ENCODE measurements at places on chromosomes 7 and 10.
A peak's percentile ranks its signal among the peaks of the same experiment; 100 is the strongest.

DNA sequence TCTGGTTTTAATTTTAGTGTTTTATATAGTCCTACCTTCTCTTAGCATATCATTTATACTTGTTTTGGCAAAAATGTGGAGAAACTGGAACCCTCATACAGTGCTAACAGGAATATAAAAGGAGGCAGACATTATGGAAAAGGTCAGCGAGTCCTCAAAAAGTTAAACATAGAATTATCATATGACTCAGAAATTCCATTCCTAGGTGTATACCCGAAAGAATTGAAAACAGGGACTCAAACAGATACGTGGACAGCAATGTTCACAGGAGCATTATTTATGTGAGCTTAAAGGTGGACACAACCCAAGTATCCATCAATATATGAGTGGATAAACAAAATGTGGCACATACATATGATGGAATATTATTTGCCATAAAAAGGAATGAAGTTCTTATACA, 51.5 kb downstream of the VAX1 start:
- DNase-seq = no peak

DNA sequence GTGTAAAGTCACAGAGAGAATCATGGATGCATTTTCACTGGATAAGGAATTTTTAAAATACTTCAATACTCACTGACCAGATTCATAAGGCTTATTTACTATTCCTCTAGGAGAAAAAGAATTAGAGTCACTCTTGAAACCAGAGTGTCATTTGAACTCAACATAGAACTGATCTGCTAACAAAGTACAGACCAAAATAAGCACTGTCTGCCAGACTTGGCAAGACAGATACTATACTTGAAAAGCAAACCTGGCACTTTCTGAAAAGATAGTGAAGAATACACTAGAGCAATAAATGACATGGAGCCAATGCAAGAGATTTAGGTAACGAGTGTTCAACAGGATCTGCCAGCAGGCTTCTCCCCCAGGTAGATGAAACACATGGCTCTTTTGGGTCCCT, 215.3 kb downstream of the CHCHD3 start:
- no peak for DNase-seq

DNA sequence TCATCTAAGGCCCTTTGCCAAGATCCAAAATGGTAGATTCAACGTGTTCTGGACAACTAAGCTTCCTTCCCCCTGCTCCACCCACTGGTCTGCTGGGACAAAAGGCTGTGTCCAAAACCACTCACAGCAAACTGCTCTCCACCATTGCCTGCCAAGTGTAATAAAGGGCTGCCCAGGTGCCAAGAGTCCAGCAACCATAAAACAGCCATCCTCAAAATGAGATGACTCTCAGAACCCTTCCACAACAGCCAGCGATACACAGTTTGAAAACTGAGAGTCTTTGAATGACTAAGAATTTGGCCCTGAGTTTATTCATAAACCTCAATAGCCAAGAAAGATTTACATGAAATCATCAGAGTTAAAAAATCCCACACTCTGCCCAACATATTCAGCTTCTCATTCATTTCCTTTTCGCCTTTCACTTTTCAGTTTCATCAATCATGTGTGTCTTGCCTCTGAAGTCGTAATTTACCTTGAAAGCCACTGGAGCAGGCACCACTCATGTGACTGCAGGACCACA, 658.1 kb upstream of the MGMT start:
- DNase-seq = no peak

GRCh38 chr10:67222934-67223333, 297.1 kb downstream of the LRRTM3 start:
- DNase-seq = no peak

GRCh38 chr10:127310430-127310829, 114.0 kb upstream of the INSYN2A start:
- no peak for DNase-seq

DNA sequence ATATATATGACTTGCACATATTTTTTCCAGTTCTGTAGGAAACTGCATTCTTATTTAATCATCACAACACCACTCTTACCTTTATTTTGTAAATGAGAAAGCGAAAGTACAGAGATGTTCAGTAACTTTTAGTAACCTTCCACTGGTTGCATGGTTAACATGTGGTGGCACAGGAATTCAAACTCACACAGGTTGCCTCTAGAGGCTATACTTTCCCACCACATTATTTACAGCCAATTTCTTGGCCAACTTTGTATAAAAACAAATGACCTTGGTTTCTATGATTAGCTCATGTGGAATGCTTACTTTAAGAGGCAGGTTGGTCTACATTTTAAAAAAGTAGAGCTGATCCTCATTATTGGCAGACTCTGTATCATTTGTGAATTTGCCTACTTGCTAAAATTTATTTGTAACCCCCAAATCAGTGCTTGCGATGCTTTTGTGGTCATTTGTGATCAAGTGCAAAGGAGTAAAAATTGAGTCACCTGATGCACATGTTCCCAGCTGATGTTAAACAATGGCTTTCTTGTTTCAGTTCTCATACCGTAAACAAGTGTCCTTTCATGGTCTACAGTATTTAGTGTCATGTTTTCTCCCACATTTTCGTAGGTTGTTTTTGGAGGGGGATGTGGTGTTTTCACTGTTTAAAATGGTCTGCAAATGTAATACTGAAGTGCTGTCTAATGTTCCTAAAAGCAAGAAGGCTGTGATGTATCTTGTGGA, 14.8 kb downstream of the BBS9 start:
- DNase-seq = no peak

DNA sequence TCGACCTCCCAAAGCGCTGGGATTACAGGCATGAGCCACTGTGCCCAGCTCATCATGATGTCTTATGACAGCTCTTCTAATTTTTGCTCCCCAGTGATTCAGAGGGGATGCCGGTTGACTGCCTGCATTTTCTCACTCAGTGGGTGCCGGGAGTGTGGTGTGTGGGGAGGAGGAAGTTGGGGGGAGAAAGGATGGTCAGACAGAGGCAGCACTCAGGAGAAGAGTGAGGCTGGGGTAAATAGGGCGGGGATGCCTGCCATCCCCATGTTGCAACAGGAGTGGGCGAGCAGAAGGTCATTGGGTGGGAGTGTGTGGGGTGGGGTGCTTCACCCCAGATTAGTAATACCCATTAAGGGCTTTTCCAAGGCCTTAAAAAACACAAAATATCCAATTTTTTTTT, 3.5 kb upstream of the CCL24 start:
- DNase-seq = no peak

DNA sequence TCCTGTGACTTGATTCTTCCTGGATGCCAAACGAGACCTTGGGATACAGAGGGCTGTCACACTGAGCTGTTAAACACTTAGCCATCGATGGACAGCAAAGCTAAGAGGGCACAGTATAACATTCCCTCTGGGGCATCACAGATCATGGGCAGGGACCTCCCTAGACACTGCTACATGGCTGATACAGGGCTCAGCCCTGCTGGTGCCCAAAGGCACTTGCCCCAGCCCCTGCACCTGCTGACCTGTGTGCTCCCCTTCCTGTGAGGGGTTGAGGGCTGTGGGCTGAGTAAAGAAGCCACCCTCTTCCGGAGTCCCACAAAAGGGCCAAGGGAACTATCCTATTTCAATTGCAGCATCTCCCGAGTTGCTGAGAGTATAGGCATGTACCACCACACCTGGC, 337.9 kb downstream of the EXOC4 start:
- DNase-seq = no peak

DNA sequence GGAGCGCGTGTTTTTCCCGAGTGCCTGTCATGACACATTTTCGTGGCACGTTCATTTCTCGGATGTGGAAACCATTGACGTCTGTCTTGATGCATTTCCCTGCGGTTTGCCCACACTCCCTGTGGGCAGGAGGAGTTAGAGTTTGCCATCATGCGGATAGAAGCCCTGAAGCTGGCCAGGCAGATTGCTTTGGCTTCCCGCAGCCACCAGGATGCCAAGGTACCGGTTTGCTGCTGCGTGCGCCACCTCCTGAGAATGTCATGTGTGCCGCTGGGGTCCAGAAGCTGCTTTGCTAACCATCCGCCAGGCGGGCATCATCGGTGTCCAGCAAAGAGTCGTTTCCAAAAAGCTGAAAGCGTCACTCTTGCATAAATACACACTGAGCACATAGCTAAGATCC, 40.9 kb upstream of the BTBD16 start:
- DNase-seq = no peak

DNA sequence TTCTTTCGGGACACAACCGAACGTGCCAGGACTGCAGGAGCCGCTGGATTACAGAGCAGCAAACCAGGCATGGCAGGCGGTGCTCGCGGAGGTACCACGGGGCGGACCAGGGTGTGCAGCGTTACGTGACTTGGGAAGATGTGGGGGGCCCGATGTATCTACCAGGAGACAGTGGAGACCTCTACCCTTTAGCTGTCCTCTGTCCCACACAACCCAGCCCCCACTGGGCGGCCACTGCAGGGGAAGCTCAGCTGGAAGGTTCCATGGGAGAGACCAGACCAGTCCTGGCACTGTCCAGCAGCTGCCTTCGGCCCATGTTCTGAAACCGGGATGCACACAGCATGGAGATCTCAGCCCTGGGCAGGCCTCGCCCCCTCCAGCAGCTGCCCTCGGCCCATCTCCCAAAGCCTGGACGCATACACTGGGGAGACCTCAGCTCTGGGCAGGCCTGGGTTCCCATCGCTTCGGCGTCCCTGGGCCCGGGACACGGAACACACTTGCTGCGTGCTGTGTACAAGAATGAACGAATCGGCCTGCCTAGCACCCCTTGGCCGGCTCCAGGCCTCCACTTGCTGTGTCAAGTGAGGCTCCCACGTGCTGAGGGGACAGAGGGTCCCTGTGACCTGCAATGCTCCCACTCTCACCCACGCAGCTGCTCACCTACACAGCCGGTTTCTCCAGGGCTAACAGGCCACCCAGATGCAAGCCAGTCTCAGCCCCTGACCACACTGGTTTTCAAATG, 177.4 kb downstream of the ELFN1 start:
- DNase-seq = no peak

DNA sequence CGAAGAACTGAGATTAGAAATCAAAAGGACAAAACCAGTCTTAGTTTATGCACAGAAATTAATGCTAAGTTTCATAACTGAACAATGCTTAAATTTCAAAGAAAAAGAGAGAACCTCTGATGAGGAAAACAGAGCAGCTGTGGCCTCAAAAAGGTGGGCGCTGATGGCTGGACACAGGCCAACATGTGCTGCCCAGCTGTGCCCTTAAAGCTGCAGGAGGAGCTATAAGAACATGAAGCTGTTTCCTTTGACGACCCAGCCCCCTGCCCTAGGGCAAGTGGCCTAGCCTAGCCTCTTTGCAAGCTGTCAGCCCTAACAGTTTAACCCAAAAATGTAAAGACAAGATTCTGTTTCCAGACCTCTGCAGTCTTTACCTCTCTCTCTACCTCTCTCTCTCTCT, 107.7 kb downstream of the GRID1 start:
- DNase-seq = no peak

- peak; percentile 17 for DNase-seq
Measured at GRCh38 chr7:133230591-133231194, 22.2 kb upstream of the EXOC4 start.

DNA sequence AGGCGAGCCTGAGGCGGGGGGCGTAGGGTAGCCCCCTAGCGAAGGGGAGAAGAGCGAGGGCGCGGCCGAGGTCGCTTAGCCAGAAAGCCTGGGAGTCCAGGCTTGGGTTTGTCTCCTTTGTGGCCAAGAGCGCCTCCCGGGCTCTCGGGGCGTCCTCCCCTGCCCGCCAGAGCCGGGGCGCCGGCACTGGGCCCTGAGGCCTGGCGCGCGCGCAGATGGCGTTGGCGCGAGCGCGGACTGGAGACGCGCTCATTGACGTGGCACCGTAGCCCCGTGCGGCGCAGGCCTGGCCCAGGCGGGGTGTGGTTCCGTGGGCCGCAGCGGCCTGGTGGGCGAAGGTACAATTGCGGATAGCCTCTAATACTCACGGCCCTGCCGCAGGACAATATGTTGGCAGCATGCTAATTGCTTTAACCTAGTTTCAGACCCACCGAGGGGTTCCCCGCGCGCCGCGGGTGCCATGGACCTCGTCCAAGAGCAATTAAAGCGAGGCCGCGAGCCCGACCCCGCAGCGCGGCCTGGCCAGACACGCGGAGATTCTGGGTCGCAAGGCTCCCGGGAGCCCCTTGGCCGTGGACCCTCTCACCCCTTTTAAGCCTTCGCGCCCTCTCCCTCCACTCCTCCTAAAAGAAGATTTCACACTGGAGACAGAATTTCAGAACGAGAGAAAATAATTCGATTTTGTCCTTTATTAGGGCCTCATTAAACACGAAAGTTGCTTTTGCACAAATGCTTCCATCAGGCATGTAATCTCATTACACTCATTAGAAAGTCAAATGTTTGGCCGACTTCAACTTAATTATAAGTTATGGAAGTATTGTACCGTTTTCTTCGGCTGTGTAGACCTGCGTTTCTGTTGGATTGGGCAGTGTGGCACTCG, 3.1 kb downstream of the PTF1A start:
- no peak for DNase-seq

DNA sequence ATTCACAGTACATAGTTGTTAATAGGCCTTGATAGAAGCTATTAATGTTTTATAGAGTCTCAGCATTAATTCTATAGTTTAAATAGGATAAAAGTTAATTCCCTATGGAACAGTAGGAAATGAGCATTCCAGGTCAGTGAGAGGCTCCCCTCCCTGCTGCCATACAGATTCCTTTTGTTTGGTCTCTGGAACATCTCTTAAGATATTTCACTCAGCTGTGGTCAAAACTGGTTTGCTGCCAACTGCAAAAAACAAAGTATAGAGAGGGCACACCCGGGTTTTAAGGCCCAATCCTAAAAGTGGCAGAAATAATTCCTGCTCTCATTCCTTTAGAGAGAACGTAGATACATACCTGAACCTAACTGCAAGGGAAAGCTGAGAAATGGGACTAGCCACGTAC, 51.3 kb downstream of the MDFIC start:
- DNase-seq = no peak

- no peak for DNase-seq
Measured at GRCh38 chr7:13603661-13604060, 385.8 kb downstream of the ETV1 start.

- DNase-seq = peak; percentile 9
Measured at GRCh38 chr10:70584366-70584765, 18.2 kb downstream of the PRF1 start.

GRCh38 chr7:16636555-16637101, 8.9 kb downstream of the ANKMY2 start:
- no peak for DNase-seq

DNA sequence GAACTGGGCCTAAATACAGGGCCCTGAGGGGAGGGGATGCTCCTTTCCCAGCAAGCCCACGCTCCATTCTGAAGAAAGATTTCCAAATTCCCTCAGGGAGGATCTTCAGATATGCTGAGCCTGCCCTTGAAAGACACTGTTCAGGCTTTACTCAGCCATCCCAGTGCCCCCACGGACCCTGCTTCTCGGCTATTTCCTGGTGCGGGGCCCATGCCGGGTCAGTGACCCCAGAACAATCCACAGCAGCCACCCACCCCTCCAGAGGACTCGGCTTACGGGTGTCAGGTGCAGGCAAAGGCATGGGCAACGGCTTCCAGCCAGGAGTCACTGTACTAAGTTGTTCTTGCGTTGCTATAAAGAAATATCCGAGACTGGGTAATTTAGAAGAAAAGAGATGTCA, 137.1 kb downstream of the OAT start:
- no peak for DNase-seq

DNA sequence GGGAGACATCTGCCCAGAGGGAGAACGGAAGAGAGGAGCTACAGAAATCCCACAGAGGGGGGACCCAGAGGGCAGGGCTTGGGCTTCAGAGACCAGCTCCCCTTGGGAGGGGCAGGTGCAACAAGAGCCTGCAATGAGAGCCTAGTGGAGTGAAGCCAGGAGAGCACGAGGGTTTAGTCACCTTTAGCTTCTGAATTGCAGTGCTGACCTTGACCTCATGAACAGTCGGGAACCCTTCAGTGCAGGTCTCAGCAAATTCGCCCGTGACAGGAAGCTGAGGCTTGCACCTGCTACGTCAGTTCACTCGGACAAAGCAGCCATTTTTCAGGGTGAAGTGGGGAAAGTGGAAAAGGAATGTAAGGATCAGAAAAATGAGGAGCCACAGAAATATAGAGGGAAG, 306.8 kb upstream of the CDC14C start:
- DNase-seq = no peak
